Placental epithelial cell (primary cell): ENCODE measurements at places on chromosomes 6 and 20. TPM values are rescaled to one million over a fixed set of nuclear protein-coding genes. Genes with fewer than 3 reads are reported as not detected.

The SLC25A27 gene
- total RNA-seq = 0.11 and 2.7 TPM in 2 replicates

The PDYN gene
- not detected in 2 replicates for total RNA-seq

The FNDC1 gene
- 3.0 and 29.4 TPM in 2 replicates for total RNA-seq

The TNFRSF21 gene
- total RNA-seq = 15.7 and 31.0 TPM in 2 replicates

The PTCRA gene
- total RNA-seq = not detected in 2 replicates

The MICAL1 gene
- total RNA-seq = 45.3 and 52.2 TPM in 2 replicates
